ENCODE measurements at places on chromosomes 7 and 10. TPM values are rescaled to one million over a fixed set of nuclear protein-coding genes. Genes with fewer than 3 reads are reported as not detected.

DNA sequence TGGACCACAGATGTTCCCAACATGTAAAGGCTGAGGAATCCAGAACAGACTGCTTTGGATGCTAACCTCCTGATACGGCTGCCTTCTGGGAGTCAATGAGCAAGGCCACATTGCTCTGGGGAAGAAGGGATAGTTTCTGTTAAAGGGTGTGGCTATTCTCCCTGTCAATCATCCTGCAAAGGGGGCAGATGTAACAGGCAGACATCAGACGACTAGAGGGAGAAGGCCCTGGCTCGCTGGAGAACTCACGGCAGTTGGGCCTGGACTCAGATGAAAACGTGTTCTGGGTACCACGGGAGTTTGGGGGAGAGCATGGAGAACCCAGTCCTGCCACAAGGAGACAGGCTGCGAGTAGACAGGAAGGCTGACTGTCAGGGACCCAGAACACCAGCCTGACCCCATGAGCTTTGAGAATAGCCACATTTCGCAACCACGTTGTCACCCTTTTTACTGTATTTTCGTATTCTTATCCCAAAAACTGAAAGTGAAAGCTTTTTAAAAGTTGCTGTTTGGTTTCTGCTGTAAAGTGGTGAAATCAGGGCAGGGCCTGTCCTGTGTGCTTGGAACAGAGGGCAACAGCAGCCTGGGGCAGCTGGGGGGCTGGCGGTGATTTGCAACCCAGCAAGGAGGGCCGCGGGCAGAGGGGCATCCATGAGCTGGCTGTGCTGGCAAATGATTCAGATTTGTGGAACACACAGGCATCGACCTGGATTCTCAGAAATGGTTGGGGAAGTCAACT is 95.3 kb downstream of the MYOF start:
- H3K27me3 ChIP-seq = no peaks in the 10 kb centered on the region
- no peak for DNase-seq

GRCh38 chr10:78155722-78156121 is 122.1 kb downstream of the RPS24 start:
- H3K27me3 ChIP-seq = peaks cover 24% of the 10 kb centered on the region
- no peak overlapping the region for H3K4me3 ChIP-seq
- DNase-seq = no peak

DNA sequence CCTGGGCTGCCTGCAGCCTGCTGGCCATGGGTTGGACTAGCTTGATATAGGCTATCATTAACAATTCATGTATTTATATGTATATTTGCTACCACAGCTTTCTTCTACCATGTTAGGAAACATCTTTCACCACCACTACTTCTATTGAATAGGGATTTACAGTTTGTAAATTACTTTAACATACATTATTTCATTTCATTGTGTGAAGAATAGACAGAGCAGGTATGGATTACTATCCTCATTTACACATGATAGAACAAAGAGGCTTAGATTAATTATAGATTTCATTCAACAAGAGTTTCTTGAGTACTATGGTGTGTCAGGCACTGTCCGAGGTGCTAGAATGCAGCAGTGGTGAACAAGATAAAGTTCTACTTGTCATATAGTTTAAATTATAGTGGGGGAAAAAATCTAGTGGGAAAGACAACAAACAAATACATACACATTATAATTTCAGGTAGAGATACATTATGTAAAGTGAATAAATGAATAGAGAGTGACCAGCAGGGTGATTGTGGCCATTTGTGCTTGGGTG is 20.6 kb downstream of the VTI1A start:
- no peak overlapping the region for H3K27ac ChIP-seq
- H3K27me3 ChIP-seq = no peaks in the 10 kb centered on the region
- H3K4me3 ChIP-seq = no peak overlapping the region
- peaks cover 16% of the 10 kb centered on the region for H3K36me3 ChIP-seq

- H3K4me1 ChIP-seq = peaks cover 28% of the 10 kb centered on the region
- H3K36me3 ChIP-seq = no peaks in the 10 kb centered on the region
- no peak overlapping the region for H3K4me3 ChIP-seq
- no peak for DNase-seq
- no peak overlapping the region for H3K27ac ChIP-seq
- no peaks in the 10 kb centered on the region for H3K27me3 ChIP-seq
These were observed 46.9 kb downstream of the SPOCK2 start for GRCh38 chr10:72041491-72041890.

DNA sequence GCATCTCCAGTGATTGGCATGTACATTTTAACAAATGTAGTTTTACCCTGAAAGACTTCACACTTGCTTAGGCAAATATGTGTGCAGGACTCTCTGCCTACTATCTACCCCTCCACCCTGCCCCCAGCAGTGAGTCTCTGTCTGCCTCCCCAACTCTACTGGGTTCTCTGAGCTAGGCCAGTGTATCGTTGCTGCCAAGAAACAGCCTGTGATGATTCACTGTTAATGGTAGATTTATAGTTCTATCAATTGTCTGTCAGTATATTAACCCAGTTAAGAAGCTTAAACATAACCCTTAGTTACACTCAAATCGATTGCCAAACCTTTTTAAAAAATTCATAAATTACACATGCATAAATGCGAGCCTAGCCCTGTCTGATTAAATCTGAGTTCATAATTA is 137.0 kb downstream of the SND1 start:
- no peak overlapping the region for H3K27ac ChIP-seq
- peaks cover 60% of the 10 kb centered on the region for H3K4me1 ChIP-seq
- no peak for DNase-seq
- H3K36me3 ChIP-seq = peaks cover 3% of the 10 kb centered on the region

- no peaks in the 10 kb centered on the region for H3K27me3 ChIP-seq
- peaks cover 42% of the 10 kb centered on the region for H3K4me1 ChIP-seq
- peak overlapping the region; percentile 82 for H3K4me3 ChIP-seq
- no peak overlapping the region for H3K27ac ChIP-seq
These were observed 1.8 kb downstream of the SEMA3C start for GRCh38 chr7:80916770-80917741.

GPR141 gene
- not detected for total RNA-seq

TMEM178B gene
- total RNA-seq = 0.12 TPM

CHAT gene
- not detected for total RNA-seq

TFPI2 gene
- 6.0 TPM for total RNA-seq

RSPH10B gene
- total RNA-seq = not detected

AKR1C8 gene
- total RNA-seq = not detected

RAPGEF5 gene
- 0.53 TPM for total RNA-seq

CROT gene
- total RNA-seq = 21.4 TPM
